Gastroesophageal sphincter (tissue), 4 donors: ENCODE measurements at places on chromosomes 1 and 21. TPM values are rescaled to one million over a fixed set of nuclear protein-coding genes. Genes with fewer than 3 reads are reported as not detected.

GRCh38 chr1:101338714-101339430 is 102.1 kb downstream of the S1PR1 start:
- no peak for ATAC-seq

The LEFTY1 gene
- not detected for total RNA-seq

GRCh38 chr1:153805042-153805745 is 30.0 kb downstream of the SLC27A3 start:
- ATAC-seq, result peak; percentile 79

The ADGRL2 gene
- total RNA-seq, result 68.9 TPM

The CCDC17 gene
- total RNA-seq, result 1.3 TPM

The IRF6 gene
- total RNA-seq, result 6.8 TPM
